ENCODE measurements at places on chromosomes 5 and 9.

DNA sequence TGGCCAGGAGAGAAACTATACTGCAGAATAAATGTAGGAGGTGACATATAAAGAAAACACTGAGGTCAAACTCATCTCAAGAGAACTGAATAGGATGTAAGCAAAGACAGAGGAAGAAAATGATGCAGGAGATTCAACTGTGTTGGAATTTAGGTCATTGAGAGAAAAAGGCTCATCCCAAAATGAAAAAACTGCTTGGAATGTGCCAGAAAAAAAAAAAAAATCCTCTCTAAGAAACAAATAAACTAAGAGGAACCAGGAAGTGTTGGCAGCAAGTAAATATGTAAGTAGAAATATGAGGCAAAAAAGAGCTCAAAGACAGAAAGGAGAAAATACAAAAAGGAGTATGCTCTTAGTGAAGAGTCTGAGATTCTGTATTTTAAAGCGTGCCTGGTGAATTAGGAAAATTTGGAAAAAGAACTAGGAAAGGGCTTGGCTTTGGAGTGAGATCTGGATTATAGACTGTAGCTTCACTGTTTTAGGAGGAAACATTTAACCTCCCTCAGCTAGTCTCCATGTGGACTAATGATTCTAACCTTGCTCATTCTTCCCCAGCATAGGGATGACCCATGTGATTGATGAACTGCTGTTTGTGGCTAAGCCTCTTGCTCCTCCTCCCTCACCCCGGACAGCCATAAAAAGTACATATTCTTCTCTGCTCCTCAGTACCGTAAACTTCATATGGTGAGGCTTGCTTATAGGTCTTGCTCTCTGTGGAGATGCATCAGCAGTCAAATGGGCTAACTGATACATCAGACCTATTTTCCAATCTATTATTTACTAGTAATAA lies 185.6 kb upstream of the POU5F2 start:
- no peak for DNase-seq

GRCh38 chr5:168137265-168137664 lies 154.2 kb upstream of the WWC1 start:
- DNase-seq: no peak

DNA sequence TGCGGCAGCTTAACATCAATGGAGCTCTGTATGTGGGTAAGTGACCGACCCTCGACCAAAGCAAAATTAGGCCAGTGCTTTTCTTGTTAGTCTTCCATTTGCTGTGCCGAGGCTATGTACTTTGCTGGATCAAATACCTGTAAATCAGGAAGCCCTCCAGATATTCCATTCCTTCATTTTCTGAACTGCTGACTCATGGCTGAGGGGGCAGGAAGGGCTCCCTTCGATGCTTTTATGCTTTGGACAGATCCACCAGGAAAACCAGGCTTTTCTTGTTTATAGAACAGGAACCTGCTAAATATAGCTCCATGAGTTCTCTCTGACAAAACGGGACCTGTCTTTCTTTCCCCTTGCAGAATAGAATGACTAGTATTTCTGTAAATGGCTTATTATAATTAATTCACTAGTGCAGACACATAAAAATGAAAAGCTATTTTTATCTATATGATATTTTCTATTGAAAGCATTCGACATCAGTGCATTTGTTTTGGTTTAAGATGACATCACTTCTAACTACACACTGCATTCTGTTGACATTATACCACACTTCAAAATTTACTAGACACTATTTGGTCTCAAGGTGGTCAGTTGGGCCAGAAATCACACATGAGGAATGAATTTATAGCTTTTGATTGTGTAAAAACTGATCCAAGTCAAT lies 93.3 kb downstream of the LIFR start:
- peak; percentile 52 for DNase-seq

GRCh38 chr9:134179918-134180785 lies 15.8 kb upstream of the RNU6ATAC start:
- DNase-seq: no peak

GRCh38 chr5:67858471-67859031 lies 357.0 kb upstream of the PIK3R1 start:
- no peak for DNase-seq

GRCh38 chr9:2355697-2355983 lies 265.9 kb upstream of the VLDLR start:
- DNase-seq: no peak
